ENCODE measurements at places on chromosomes 13 and 19.
A peak's percentile ranks its signal among the peaks of the same experiment; 100 is the strongest.

DNA sequence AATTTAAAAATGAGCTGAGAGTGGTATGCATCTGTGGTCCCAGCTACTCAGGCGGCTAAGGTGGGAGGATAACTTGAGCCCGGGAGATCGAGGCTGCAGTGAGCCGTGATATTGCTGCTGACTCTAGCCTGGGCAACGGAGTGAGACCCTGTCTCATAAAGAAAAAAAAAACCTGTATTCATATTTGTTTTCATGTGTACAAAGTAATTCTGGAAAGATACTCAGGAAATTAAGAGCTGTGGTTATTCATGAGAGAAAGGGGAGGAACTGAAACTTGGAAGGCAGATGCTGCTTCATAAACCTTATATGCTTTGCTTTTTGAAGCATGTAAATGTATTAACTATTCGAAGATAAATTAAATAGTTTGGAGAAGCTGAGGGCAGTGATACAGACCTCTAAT is 8.8 kb upstream of the RLN3 start:
- no peak for DNase-seq
- H3K4me3 ChIP-seq: no peak overlapping the region
- H3K27ac ChIP-seq: no peak overlapping the region
- peaks cover 7% of the 10 kb centered on the region for H3K4me1 ChIP-seq
- H3K36me3 ChIP-seq: no peaks in the 10 kb centered on the region

DNA sequence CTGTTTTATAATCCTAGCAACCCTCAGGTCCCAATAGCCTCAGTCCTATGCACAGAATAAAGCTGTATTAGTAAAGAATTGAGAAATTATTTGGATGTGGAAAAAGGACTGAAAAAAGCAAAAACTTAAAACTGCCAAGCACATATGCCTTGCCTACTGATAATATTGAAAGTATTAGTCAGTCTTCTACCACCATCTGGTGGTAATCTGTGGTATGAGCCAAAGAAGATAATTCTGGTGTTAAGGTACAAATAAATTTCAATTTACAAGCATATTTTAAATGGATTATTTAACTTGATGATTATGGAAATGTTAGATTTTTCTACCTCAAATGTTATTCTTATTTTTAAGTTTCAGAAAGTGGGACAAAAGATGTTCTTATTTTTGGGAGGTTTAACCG is 460.3 kb upstream of the KLHL1 start:
- no peaks in the 10 kb centered on the region for H3K27me3 ChIP-seq
- DNase-seq: peak; percentile 20
- no peaks in the 10 kb centered on the region for H3K4me1 ChIP-seq
- no peak overlapping the region for H3K4me3 ChIP-seq
- no peaks in the 10 kb centered on the region for H3K36me3 ChIP-seq

GRCh38 chr13:20997301-20998161 is 63.9 kb downstream of the LATS2 start:
- DNase-seq: no peak
- H3K36me3 ChIP-seq: peaks cover 27% of the 10 kb centered on the region
- no peaks in the 10 kb centered on the region for H3K4me1 ChIP-seq

DNA sequence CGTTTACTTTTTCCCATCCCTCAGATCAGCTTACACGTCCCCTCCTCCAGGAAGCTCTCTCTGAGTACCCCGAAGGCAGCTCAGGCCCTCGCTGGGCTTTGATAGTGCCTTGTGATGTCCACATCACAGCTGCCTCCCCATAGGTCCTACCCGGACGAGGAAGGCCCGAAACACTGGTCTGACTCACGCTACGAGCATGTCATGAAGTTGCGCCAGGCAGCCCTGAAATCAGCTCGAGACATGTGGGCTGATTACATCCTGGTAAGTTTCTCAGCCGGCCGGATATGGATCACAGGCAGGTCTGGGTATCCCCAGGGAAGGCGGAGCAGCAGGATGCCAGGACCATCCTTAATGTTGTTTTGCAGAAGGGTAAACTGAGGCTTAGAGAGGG is 4.8 kb downstream of the COLGALT1 start:
- no peak for DNase-seq
- H3K27ac ChIP-seq: peak overlapping the region; percentile 81
- H3K36me3 ChIP-seq: peaks cover 66% of the 10 kb centered on the region
- no peaks in the 10 kb centered on the region for H3K27me3 ChIP-seq
- H3K4me3 ChIP-seq: no peak overlapping the region

DNA sequence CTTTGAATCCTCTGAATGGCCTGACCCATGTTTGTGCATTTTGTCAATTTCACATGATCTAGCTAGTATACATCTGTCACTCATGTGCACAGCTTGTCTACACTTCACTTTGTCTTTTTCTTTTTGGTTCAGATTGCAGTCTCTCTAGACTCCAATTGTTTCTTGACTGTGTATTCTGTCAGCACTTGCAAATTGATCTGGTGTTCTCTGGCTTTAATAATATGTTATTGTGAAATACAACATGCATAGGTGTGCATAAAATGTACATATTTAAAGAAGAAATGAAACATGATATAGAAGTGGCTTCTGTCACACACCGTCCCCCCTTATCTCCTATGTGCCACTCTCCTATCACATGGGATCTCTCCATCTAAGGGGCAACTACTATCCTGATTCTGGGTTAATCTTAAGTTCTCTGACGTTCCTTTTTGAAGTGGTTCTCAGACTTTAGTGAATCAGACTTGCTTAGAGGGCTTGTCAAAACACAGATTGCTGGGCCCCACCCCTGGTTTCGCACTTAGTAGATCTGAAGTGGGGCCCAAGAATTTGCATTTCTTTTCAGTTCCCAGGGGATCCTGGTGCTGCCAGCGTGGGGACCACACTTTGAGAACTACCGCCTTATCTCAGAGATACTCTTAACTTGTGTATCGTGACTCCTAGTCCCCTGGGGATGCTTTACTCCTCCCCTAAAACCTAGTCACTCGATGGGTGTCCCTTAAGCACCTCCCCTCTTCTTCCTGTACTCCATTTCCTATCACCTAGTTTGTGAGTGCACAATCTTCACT is 5.8 kb downstream of the KRTDAP start:
- H3K27me3 ChIP-seq: peaks cover 28% of the 10 kb centered on the region
- no peaks in the 10 kb centered on the region for H3K36me3 ChIP-seq
- H3K4me3 ChIP-seq: no peak overlapping the region
- no peak for DNase-seq
- no peak overlapping the region for H3K27ac ChIP-seq
